ENCODE measurements at places on chromosomes 3 and 15.

DNA sequence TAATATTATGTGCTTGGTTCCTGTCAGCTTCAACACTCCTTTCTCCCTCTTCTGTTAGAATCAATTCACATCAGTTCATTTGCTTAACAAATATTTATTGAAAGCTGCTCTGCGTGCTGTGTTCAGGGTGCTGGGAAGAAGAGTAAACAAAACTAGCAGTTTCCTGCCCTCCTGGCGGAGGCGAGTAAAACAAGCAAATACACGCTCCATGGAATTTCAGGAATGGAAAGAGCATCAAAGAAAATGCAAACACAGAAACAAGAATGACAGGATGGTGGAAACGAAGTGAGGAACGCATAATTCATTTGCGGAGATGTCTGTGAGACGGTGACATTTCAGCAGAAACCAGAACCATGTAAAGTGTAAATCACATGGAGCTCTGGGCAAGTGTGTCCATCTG, 49.4 kb upstream of the SPTSSB start:
- DNase-seq: no peak
- H3K27ac ChIP-seq: no peak overlapping the region
- no peak overlapping the region for H3K4me3 ChIP-seq
- no peaks in the 10 kb centered on the region for H3K36me3 ChIP-seq

DNA sequence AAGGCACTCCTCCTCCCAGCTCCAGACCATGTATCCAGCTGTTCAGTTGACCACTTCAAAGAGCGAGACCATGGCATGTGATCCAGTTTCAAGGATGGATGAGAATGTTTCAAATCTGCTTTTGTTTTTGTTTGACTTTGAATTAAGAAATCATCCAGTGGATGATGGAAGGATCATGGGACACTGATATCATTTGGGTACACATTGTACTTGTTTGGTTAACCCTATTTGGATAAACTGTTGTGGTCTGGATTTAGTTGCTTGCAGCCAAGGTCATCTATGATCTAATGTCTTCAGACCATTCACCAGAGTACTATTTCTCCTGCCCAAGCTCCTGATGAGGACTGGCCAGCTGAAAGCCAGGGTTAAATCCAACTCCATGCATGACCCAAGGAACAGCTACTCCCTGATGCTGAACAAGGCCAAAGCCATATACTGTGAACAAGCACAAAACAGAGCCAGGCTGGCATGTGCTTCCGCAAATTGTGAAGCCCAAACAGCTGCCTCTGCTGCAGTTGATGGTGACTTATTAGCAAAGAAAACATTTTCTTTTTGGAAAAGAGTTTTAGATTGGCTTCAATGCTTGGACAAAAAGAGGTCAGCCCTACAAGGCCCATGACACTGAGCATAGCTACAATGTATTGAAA, 5.2 kb upstream of the ADAMTS17 start:
- no peaks in the 10 kb centered on the region for H3K36me3 ChIP-seq
- no peak for DNase-seq
- peaks cover 13% of the 10 kb centered on the region for H3K4me1 ChIP-seq
- H3K27me3 ChIP-seq: no peaks in the 10 kb centered on the region
- no peak overlapping the region for H3K4me3 ChIP-seq
- H3K27ac ChIP-seq: no peak overlapping the region

- no peak overlapping the region for H3K4me3 ChIP-seq
- H3K27me3 ChIP-seq: no peaks in the 10 kb centered on the region
- no peak for DNase-seq
- H3K27ac ChIP-seq: no peak overlapping the region
- no peaks in the 10 kb centered on the region for H3K36me3 ChIP-seq
Measured at GRCh38 chr3:7038394-7038793, 177.5 kb downstream of the GRM7 start.

- H3K4me1 ChIP-seq: no peaks in the 10 kb centered on the region
- no peaks in the 10 kb centered on the region for H3K27me3 ChIP-seq
- H3K36me3 ChIP-seq: no peaks in the 10 kb centered on the region
- DNase-seq: no peak
Measured at GRCh38 chr3:49831341-49831740, 17.6 kb upstream of the UBA7 start.

- peaks cover 9% of the 10 kb centered on the region for H3K4me1 ChIP-seq
- no peak overlapping the region for H3K27ac ChIP-seq
- no peak for DNase-seq
- no peak overlapping the region for H3K4me3 ChIP-seq
- no peaks in the 10 kb centered on the region for H3K36me3 ChIP-seq
Measured at GRCh38 chr3:23800731-23801130, 5.0 kb upstream of the UBE2E1 start.

DNA sequence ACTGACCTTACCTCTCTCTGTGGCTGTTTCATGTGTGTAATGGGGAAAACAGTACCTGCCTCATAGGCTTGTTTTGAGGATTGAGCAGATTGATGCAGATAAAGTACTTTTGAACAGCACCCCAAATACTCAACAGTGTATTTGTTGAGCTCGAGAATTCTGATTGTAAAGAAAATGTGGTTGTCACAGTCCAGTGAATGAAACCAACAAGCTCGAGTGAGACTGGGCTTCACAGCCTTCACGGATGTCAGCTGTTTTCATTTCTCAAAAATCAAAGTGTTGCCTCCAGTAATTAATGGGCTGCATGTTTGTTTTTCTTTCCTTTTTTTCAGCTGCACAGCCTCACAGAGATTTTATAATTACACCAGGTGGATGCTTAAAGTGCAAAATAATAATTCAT, 43.7 kb downstream of the PARP15 start:
- H3K27me3 ChIP-seq: no peaks in the 10 kb centered on the region
- no peak overlapping the region for H3K27ac ChIP-seq
- DNase-seq: no peak
- no peak overlapping the region for H3K4me3 ChIP-seq
- H3K4me1 ChIP-seq: no peaks in the 10 kb centered on the region
- no peaks in the 10 kb centered on the region for H3K36me3 ChIP-seq

GRCh38 chr3:46908294-46908985, 30.9 kb downstream of the PTH1R start:
- no peaks in the 10 kb centered on the region for H3K27me3 ChIP-seq
- H3K27ac ChIP-seq: no peak overlapping the region
- no peak for DNase-seq
- H3K4me3 ChIP-seq: no peak overlapping the region

DNA sequence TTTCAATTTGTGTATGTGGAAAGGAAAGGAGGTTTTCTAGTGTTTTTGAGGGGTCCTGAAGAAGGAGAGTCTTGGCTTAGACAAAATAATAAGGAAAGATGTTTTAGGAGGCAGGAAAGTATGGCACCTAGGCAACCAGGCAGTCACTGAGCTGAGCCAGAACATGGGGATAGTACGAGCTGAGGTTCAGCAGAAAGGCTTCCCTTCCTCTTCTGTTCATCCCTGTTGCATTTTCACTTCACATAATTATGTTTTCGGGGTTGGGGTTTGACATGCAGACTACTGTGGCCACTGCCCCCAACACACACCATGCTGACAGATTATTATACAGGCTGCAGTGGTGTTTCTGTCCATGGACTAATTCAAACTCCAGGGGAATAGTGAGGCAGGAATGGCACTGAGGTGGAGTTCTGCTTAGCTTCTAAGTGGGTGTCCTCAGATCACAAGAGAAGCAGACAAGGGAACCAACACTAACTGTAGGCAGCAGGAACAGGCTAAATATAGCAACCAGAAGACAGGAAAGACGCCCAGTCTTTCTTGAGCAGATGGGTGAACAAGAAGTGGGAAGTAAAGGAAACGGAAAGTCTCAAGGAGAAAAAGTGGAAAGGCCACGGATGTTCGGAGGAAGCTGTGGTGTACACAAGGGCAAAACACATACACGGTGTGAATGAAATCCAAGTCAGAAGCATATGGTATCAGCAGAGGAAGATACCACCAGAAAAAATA, 305.8 kb downstream of the PLCL2 start:
- no peak overlapping the region for H3K27ac ChIP-seq
- no peak overlapping the region for H3K4me3 ChIP-seq
- no peaks in the 10 kb centered on the region for H3K27me3 ChIP-seq
- DNase-seq: no peak
- no peaks in the 10 kb centered on the region for H3K36me3 ChIP-seq
- H3K4me1 ChIP-seq: peaks cover 19% of the 10 kb centered on the region

- H3K4me1 ChIP-seq: peaks cover 32% of the 10 kb centered on the region
- H3K27me3 ChIP-seq: no peaks in the 10 kb centered on the region
- no peak for DNase-seq
- H3K4me3 ChIP-seq: no peak overlapping the region
Measured at GRCh38 chr15:42544853-42545629, 3.6 kb downstream of the LRRC57 start.

DNA sequence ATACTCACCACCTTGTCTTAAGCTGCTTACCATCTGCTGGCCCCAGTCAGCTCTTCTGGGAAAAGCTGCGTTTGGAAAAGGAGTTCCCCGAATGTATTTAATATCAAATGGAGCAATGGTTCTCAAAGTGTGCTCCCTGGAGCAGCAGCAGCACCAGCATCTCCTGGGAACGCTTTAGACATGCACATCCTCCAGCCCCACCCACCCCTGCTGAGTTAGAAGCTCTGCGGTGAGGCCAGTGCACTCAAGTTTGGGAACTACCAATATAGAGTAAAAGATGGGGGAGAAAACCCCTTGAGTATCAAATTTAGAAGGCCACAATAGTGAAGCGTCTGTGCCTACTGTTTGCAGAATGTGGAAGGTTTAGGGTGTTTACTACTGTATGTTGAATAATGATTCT, 124.0 kb upstream of the TOPAZ1 start:
- H3K27ac ChIP-seq: no peak overlapping the region
- no peaks in the 10 kb centered on the region for H3K36me3 ChIP-seq
- no peak for DNase-seq
- no peaks in the 10 kb centered on the region for H3K4me1 ChIP-seq
- no peak overlapping the region for H3K4me3 ChIP-seq

DNA sequence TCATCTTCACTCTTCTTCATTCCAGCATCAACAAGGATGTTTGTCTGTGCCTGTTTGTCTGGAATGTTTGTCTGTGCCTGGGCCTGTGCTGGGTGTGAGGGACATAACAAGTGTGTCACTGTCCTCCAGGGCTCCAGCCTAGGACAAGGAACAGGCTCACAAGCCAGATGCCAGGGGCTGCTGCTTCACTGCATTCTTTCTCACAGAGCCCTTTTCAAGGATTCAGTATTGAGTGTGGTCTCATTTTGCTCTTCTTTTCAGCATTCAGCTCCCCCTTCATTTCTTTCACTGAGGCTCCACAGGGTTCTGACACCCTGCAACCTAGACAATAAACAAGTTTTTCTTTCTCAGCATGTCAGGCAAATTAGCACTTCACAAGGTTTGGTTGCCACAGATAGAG, 43.6 kb upstream of the KY start:
- H3K27ac ChIP-seq: no peak overlapping the region
- DNase-seq: no peak
- H3K36me3 ChIP-seq: no peaks in the 10 kb centered on the region
- H3K27me3 ChIP-seq: no peaks in the 10 kb centered on the region
- H3K4me3 ChIP-seq: no peak overlapping the region

Measured in vagina (tissue), 2 donors.